Coronary artery (tissue), 2 donors: ENCODE measurements at places on chromosomes 5 and 9.

- DNase-seq: no peak
Observed at GRCh38 chr5:144333336-144333920, 162.8 kb downstream of the KCTD16 start.

DNA sequence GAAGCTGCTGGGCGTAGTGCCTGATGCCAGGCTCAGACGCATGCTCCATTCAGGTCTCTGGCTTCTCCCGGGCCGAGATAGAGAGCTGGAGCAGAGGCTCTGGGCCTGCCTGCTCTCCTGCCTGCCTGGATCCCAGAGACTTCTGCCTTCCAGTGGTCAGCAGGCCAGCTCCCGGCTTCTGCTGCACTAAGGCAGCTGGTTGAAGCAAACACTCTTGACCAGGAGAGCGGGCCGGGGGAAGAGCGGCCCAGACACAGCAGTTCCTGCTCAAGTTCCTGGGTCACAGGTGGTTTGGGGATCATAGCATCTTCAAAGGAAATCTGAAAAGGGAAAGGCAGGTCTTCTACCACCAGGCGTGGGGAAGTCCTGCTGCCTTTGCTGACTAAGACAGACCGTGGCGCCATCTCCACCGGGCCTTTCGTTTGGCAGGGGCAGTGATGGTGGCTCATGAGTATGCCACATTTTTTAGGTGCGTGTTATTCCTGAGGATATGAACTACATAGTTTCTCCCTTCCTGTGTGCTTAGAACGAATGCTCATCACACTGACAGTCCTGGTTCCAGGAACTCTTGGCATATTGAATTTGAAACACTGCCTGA is 31.1 kb downstream of the AK8 start:
- no peak for DNase-seq

GRCh38 chr5:75016896-75017295 is 35.5 kb downstream of the GCNT4 start:
- DNase-seq: no peak

GRCh38 chr9:137056739-137057415 is 3.0 kb upstream of the ENTPD2 start:
- DNase-seq: no peak

DNA sequence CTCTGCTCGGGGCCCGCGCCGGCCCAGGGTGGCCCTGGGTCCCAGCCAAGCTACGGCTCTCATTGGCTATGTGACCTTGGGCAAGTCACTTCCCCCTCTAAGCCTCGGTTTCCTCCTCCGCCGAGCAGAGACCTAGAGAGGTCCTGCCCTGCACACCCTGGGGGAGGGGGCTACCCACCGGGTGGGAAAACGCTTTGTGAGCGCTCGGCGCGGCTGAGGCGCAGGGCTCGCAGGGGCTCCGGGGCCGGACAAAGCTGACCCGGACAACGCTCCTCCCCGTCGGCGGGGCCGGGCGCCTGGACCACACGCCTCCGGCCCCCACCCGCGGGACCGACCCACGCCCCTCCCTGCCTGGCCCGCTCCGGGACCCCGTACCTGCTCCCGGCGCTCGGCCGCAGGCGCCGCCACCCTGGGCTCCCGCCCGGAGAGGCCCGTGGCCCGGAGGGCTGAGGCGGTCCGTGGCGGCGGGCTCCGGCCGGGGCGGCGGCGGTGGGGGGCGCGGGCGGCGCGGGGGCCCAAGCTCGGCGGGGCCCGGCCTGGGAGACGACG is 85.7 kb upstream of the MELK start:
- DNase-seq: peak; percentile 79

DNA sequence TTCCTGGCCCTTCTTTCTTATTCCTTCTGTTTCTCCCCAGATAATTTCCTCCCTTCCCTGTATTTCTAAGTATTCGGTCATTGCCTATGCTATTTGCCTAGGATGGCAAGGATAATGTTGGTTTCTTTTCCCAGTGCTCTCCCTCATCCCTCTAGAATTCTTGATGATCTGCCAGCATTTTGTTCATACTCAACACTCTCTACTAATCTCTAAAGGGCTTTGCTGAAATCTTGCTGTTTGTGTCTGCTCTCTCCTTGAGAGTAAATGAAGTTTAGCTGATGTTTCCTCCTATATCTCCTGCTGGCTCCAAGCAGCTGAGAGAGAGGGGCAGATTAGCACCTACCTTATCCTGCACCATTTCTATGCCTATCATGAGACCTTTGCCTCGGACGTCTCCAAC is 38.1 kb downstream of the AGXT2 start:
- no peak for DNase-seq

- no peak for DNase-seq
Observed at GRCh38 chr9:17969232-17969631, 390.4 kb downstream of the SH3GL2 start.

DNA sequence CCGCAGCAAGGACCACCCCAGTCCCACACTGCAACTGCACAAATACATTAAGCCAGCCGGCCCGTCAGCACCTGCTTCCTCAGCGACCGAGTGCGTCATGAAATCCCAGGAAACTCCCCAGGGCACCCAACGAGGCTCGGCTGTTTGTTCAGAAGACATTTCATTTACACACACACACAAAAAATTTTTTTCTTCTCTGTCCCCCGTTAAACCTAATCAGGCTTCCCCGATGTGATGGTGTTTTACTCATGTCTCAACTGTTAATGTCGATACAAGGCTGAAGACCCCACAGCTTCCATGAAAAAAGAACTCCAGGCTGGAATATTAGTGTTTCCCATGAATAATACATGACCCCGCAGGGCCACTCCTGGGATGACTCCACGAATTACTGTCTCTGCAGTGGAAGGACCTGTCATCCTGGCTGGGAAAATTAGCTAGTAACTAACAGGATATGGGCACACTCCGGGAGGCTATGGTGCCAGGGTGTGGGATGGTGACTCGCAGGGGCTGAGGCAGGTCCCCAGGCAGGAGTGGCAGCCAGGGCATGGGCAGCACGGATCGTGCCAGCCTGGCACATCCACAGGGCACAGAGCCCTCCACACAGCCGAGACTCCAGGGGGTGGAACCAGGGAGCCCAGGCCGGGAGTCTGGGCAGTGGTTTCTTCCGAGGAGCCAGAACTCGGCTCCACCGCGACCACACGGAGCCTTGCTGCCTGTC is 102.4 kb downstream of the VAV2 start:
- no peak for DNase-seq

DNA sequence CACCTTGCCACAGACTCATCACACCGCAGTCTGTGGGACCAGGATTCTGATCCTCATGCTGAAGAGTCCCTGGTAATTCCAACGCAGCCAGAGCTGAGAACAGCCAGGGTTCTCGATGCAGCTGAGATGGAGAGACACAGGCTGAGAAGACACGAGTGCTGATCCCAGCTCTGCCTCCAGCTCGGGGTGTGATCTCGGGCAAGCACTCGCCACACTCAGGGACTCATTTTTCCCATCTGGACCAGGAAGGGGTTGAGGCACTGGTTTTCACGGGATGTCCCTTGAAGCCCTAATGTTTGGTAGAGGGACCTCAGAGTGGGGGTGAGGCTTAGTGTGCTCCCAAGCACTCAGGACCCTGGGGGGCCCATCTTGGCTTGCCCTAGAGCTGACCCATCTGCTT is 200.4 kb downstream of the CDK5RAP2 start:
- DNase-seq: no peak

- no peak for DNase-seq
Observed at GRCh38 chr9:36840898-36841536, 193.1 kb downstream of the PAX5 start.

GRCh38 chr5:82855893-82856550 is 221.2 kb downstream of the TMEM167A start:
- no peak for DNase-seq

DNA sequence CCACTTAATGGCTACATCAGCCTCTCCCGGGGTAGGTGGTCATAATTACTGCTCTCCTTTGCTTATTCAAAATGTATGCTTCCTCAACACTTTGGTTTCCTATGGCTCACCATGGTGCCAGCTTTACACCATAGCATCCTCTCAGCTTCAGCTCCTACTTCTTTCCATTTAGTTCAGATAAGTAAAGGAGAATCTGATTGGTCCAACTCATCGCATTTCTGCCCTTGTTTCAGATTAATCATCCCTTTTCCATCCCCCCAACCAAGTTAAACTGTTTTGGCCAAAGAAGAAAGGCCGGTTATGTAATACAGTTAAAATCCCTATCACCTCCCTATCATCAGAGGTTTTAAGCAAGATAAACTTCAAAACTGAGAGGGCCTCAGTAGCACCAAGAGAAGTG is 130.5 kb downstream of the CETN3 start:
- DNase-seq: no peak

DNA sequence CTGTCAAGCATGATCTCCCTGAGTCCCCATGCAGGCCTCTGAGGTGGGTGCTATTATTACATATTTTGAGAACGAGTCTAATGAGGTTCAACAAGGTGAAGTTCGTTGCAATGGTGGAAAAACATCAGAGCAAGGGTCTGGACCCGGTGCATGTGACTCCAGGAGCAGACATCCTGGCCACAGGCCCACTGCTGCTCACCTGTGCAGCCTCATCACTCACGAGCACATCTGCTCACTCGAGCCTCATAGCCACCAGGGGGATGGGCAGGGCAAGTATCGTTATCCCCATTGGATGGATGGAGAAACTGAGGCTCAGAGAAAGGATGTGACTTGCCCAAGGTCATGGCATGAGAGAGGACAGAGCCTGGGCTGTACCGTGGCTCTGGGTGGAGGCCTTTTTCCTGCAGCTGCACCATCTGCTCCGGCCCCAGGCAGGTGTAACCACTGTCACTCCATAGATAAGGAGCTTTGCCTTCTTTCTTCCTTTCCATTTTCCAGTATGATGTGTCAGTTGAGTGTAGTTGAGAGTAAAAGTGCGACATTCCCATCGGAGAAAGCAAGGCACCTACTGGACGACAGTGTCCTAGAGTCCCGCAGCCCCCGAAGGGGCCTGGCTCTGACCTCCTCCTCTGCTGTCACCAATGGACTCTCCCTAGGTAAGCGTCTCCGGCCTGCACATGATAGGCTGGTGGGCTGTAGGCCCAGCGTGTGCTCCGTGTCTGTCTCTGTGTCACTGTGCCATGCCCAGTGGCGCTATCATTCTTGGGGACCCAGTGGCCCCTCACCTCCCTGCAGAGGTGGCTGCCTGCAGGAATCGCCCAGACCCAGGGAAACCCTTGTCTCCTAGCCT is 68.4 kb upstream of the GARNL3 start:
- DNase-seq: no peak

- DNase-seq: no peak
Observed at GRCh38 chr5:65823204-65823603, 101.2 kb downstream of the NLN start.

- peak; percentile 28 for DNase-seq
Observed at GRCh38 chr9:93654351-93654961, 78.1 kb downstream of the PHF2 start.

DNA sequence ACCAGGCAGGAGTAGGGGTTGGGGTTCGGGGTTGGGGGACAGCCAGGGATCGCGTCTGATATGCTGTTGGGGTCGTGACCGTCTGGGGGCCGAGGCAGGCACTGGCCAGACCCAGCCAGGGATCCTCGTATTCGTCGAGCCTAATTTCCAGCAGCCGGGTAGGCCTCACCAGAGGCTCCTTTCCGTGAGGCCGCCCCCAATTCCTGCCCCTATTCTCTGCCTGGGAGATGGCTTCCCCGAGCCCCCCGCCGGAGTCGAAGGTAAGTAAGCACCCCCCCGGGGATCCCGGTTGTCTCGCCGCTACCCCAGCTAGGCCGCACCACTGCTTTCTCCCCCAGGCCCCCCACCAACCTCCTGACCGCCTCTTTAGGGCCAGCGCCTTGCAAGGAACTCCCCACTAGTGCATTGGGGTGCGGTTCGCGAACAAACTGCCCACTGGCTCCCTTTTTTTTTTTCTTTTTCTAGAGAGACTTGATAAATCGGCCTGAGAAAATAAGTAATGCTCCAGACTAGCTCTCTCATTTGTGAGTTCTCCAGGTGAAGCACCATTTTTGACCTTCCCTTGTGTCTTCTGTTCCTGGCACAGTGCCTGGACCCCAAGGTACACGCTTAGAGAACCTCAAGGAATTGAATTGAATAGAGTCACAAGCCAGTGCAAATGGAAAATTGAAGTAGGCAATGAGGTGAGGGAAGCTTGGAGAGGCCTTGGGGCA is 435 bp downstream of the ZNF189 start:
- DNase-seq: no peak

GRCh38 chr5:11377896-11378295 is 526.4 kb downstream of the CTNND2 start:
- no peak for DNase-seq

DNA sequence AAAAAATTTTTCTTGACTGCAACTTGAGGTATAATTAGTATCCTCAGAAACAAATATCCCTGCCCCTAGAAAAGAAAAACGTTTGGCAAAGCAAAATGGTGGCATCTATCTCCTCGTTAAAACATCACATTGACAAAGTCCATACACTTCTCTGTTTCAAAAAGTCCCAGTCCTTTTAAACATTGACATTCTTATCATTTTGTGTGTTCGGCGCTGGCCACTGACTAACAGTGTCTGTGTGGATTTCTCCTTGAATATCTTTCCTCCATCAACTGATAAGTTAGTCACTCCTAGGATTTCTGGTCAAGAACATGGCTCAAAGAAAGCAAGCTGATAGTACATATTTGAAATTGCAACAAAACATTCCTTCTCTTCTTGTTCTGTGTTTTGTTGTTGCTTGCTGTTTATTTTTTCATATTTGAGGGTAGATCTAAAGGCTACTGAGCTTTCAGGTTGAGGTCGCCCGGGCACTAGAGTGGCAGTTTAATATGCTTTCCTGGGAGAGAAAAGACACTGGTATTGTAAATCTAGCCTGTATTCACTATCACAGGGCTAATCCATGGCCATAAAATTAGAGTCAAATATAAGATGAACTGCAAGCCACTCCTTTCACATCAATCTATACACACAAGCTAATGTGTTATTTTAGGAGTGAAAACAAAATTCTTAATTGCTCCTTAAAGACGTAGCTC is 8.5 kb upstream of the PPIC start:
- no peak for DNase-seq

GRCh38 chr9:8457816-8458215 is 658.2 kb upstream of the DMAC1 start:
- no peak for DNase-seq

DNA sequence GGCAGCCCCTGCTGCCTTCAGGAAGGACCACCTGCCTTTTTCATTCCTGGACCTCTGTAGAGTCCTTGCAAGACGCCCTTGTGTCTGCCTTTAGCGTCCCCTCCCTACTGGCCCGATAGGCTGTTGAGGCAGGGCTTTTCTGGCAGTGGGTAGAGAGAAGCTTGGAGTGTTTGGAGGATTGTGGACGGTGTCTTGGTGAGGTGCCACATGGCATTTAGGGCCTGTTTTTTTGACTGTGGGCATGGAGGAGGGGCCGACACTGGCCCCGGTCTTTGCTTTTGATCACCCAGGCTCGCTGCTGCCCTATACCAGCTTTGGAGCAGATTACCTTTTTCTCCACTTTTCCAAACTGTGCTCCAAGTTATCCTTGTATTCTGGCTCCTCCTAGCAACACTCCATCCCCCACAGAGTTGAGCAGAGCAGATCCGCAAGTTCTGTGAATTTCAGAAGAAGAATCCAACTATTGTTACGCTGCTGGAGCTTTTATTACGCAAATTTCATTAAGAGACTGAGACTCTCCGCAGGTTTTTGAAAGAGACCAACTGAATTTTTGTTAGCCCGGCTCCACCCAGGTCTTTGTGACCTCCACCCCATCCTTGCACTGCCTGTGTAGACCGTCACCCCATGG is 34.8 kb upstream of the PRDM12 start:
- no peak for DNase-seq

GRCh38 chr5:170330568-170331054 is 33.0 kb upstream of the LCP2 start:
- DNase-seq: peak; percentile 69
